ENCODE measurements at places on chromosomes 4 and X. TPM values are rescaled to one million over a fixed set of nuclear protein-coding genes. Genes with fewer than 3 reads are reported as not detected.

DNA sequence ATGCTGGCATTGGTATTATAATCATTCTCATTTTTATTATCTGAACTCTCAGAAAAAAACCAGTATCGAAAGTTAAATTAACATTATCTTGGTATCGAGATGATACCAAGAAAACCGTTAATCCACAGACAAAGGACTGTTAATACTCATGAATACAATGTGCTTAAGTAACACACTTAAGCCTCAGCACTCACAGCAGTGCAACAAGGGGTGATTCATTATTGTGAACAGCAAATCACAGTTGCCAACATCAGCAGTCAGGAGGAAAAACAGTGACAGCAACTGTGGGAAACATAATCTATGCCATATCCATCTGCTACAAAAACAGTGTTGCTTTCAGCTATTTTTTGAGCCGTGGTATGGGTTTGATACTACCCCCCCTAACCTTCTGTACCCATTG lies 210.9 kb upstream of the ATOH1 start:
- DNase-seq = no peak

TMPRSS11B gene
- not detected for polyA plus RNA-seq

DNA sequence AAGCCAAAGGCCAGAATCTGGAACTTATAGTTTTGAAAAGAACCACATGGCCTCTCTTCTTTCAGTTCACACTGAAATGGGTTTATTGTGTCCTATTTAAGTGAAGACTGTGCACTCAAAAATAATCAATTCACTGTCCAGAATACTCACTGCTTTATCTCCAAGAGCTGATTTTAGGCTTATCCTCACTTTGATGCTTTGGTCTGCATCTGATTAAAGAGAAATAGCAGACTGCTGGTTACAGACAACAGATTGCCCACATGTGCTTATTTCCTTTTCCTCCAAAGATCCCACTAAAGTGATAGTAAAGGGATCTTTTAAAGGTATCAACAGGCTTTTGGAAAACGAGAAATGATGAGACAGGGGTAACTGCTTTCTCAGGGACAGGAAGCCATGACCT lies 30.6 kb downstream of the ACE2 start:
- DNase-seq = no peak

DNA sequence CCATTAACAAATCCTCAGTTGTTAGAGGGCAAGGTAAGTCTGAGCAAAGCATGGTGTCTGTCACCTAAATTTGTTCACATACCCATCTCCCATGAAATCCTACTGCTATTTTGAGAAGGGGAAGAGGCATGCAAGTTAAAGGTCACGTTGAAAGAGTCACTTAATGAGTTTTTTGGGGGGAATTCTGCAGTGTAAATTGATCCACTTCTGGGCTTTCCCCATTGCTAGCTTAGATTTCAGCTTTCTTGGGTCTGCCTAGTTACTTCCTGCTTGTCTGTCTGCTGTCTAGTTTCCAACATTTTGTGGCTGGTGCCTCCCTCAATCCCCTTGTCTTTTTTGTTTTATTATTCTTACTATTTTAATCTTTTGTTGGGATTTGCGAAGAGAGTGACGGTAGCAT lies 32.0 kb downstream of the CEP135 start:
- DNase-seq = no peak

- DNase-seq = no peak
Observed at GRCh38 chr4:186855111-186855510, 131.5 kb upstream of the FAT1 start.
